NCI-H526 treated with DMSO at 0.1 percent for 48 hours (cell line): ENCODE measurements at places on chromosomes 5 and 9.

DNA sequence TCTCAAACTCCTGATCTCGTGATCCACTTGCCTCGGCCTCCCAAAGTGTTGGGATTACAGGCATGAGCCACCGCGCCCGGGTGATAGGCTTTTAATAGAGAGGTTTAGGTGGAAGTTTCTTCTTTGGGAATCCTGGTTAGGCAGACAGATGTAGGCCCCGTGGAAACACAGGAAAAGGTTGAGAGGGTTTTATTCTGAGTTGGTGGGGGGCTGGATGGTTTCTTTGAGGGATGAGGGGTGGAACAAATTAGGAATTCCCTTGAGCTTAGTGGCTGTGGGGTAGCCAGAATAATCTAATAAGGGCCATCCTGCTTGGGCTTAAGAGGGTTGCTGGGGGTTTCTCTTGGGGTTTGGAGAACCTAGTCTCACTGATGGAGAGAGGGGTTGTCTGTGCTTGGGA is 30.4 kb downstream of the C9orf50 start:
- DNase-seq: no peak

DNA sequence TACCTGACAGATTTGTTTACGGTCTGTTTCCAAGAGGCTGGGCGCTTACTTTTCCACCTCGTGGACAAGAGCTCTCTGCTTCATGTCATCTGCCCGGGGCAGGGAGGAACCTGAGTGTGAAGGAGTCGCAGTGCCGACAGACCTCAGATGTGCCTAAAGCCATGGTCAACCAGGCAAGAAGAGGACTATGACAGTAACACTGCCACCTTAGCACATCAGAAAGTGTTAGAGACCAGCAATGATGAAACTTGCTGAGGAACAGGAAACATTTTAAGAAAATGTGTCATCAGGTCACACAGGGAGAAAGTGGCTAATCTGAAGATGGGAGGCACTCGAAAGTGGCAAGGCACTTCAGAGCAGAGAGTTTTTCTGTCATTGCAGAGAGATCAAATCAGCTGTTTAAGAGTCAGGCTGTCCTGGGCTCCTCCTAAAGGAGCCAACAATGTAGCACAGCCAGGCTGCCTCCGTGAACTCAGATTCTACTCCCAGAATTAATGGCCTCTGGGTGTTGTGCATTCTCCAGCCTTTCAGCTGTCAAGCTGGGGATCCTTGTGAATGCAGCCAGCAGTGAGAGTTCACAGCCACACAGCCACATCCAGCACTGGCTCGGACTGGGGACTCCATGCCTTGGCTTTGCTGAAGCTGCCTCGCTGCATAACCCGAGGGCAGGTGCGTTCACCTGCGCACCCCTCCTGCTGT is 94.6 kb downstream of the RAPGEF1 start:
- no peak for DNase-seq

- no peak for DNase-seq
Measured at GRCh38 chr5:73267766-73268435, 94.9 kb downstream of the TMEM174 start.

- no peak for DNase-seq
Measured at GRCh38 chr9:137778914-137779313, 98.7 kb upstream of the CACNA1B start.

GRCh38 chr5:129906177-129906887 is 2.1 kb downstream of the CHSY3 start:
- DNase-seq: no peak

DNA sequence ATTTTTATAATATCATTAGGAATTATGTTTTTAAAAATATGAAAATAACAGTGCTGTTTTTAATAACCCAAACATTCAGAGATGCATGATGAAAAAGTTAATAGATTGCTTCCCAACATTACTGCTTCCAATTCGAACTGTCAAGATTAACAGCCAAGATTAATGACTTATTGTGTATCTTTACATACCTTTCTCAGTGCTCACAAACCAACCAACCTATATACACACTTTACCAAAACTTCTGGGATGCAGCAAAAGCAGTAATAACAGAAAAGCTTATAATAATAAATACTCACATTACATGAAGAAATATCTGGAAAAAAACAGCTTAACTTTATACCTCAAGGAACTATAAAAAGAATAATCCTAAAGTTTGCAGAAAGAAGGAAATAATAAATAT is 82.1 kb downstream of the TMEM232 start:
- no peak for DNase-seq

DNA sequence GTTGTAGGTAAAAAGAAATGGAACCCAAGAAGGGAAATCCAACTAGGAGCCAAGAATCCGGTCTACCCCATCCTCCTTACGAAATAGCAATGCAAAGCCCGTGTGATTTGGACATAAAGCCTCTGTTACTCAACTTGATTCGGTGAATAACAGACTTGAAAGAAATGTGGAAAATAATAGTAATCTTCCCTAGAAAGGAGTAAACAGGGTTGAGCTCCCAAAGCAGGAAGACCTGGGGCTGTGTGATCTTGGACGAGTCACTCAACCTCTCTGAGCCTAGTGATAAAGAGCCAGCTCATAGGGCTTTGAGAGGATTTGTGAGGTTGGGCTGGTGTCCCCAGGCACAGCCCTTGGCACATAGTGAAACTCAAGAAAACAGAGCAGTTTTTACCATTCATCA is 42.7 kb upstream of the IL17B start:
- no peak for DNase-seq

DNA sequence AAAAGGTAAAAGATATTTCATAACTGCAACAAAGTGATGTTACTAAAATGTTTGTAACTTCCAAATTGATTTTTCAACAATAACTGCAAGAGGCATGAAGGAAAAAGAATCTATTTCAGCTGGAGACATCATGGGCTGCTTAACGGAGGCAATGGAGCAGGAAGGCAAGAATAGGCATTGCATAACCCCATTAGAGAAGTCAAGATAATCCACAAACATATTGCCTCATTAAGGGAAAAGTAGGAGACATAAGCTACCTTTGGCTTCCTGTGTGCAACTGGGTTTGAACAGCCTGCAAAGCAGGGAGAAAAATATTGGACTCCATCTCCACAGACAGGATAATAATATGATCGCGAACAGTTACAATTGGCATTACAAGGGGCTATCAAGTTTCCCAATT is 46.7 kb downstream of the SLCO4C1 start:
- DNase-seq: no peak

DNA sequence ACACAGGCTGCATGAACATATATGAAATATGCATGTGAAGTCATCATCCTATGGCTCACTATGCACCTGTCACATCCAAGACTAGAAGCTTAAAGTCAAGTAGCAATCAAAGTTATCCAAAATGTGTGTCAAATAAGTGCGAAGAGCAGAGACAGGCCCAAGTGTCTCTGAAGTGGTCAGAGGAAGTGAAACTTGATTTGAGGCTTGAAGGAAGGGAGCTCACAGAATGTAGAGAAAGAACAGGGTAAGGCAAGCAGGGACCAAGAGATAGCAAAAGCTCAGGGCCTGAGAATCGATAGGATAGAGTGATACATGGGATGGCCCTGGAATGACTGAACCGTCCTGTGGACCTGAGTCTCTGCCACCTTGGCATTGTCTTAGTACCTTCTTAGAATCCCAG is 274.3 kb upstream of the TRPC7 start:
- no peak for DNase-seq
